ENCODE measurements at places on chromosomes 1 and 21. TPM values are rescaled to one million over a fixed set of nuclear protein-coding genes. Genes with fewer than 3 reads are reported as not detected.

VAMP3 gene
- total RNA-seq, result 18.5 TPM

MIXL1 gene
- not detected for total RNA-seq

- DNase-seq, result no peak
Measured at GRCh38 chr1:162629077-162629627, 3.1 kb upstream of the DDR2 start.

DNA sequence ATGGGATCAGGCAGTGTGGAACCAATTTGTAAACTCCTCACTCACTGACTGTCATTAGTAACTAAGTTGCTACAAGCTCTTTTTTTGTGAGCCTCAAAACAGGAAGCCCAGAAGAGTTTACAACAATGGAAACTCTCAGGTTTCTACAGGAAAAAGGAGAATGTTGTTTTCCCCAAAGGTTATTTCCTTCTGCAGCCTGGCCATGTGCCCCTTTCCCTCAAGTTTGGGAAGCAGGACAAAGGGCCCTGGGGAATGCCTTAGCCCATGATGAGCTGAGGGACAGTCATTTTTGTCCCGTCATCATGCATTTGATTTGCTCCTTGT is 395.9 kb downstream of the KIF26B start:
- DNase-seq, result no peak

GRCh38 chr1:20367626-20368025 is 77.0 kb downstream of the VWA5B1 start:
- no peak for DNase-seq

- no peak for DNase-seq
Measured at GRCh38 chr1:115330480-115331013, 7.5 kb downstream of the NGF start.

DNA sequence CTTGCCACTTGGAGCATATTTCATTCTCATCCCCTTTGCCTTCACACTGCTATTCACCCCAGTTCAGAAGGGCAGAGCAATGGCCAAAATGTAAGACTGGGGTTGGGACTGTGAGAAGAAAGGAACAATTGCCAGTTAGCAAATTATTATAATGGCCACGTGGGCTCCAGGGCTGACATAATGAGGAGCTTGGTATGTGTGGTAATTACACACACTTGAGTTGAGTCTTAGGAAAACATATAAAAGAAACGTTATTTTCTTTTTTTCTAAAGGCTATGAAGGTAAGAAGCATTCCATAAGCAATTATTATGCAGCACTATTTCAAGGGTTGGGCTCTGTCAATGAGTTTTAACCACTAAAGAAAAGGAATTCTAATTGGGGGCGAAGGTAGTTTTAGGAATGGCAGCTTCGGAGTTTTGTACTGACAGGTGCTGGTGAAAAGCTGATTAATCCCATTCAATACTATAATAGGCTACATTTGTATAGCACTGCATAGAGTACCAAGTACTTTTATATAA is 32.5 kb upstream of the BCL10 start:
- no peak for DNase-seq

RHBDL2 gene
- total RNA-seq, result not detected

ATPAF1 gene
- total RNA-seq, result 46.6 TPM

- DNase-seq, result no peak
Measured at GRCh38 chr1:212238552-212238951, 46.7 kb upstream of the PPP2R5A start.

MSH4 gene
- 0.22 TPM for total RNA-seq

DNA sequence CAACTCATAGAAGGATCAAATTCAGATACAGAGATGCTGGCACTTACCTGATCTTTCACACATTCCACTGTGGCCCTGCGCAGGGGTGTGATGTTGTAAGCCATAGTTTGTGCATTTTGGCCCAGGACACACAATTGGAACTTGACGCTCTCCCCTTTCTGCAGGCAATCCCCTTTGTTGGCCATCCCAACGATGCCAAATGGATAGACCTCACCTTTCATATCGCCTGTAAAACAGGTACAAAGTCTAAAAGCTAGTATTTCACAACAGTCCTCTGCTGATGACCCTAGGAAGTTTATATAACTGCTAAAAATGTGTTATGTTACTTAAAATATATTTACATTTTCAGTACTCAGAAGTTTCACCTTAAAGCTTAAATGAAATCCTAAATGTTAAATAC is 3.9 kb upstream of the NRAS start:
- DNase-seq, result no peak

GRCh38 chr1:118160806-118161205 is 24.2 kb downstream of the SPAG17 start:
- DNase-seq, result no peak

DNA sequence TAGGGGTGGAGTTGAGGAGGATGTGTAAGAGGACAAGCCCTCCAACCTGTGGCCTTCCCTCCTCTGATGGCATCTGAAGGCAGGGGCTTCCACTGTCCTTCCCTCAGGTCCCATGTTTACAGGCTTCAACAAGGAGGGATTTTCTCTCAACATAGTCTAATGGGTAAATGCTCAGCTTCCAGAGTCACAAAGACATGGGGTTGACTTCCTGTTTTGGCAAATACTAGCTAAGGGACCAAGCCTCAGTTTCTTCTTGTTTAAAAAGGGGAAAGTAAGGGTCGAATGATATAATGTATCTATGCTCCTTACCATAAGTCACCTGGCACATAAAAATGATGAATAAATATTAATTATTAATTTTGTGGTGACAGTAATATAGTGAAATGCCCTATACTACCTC is 3.1 kb downstream of the SV2A start:
- no peak for DNase-seq

TFF3 gene
- not detected for total RNA-seq

Measured in activated naive CD8-positive, alpha-beta T cell treated with anti-CD3 and anti-CD28 coated beads for 36 hours (primary cell).